Stimulated activated CD4-positive, alpha-beta T cell treated with anti-CD3 and anti-CD28 coated beads, Interleukin-2, amount 100 ng/mL, for 48 hours (primary cell): ENCODE measurements at places on chromosomes 2 and 18.

- no peak for DNase-seq
These were observed 190.7 kb upstream of the CCDC68 start for GRCh38 chr18:55149994-55150393.

DNA sequence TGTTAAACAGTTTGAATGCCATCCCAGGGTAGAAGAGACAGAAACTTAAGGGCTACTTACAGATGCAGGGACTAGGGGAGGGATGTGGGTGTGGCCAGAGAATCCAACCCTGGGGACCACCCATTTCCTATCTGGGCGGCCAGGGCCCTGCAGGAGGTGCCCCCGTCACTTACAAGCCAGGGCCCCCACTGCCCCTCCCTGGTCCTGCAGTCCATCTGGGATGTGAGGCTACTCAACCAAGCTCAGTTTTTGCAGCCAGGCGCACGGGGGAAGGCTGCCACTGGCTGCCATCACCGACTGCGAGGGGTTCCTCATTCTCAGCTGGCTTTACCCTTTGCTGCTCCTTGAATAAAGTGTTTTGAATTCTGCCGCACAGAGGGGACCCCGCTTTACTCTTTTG is 42.1 kb downstream of the RRM2 start:
- no peak for DNase-seq

DNA sequence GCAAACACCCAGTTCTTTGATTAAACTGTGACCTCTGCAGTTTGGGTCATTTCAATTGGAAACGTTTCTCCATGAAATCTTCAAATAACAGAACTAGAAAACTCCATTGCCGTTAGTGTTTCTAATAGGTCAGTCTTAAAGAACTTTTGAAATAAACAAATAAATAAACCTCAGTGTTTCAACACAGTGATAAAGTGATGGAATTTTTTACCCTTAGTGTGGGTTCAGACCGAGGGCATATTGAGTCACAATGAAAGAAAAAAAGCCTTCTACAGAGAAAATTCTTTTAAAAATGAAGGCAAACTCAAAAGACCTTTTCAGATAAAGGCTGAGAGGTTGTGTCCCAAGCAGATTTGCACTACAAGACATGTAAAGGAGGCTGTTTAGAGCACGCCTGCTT is 149.6 kb downstream of the NCKAP5 start:
- no peak for DNase-seq

- DNase-seq, result no peak
These were observed 137.7 kb downstream of the TANC1 start for GRCh38 chr2:159106109-159106508.

DNA sequence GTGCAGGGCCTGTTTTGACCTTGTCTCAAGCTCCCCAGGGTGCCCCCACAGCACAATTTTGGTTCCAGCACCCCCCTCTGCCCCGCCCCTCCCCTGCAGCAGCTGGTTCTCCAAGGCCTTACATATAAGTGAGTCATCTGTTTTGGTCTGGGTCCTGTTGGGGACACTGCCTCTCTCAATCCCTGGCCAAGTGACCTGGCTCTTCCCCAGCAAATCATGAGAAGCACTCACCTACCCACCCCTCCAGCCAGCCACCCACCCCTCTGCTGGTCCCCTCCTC is 90.5 kb downstream of the INHBB start:
- no peak for DNase-seq

DNA sequence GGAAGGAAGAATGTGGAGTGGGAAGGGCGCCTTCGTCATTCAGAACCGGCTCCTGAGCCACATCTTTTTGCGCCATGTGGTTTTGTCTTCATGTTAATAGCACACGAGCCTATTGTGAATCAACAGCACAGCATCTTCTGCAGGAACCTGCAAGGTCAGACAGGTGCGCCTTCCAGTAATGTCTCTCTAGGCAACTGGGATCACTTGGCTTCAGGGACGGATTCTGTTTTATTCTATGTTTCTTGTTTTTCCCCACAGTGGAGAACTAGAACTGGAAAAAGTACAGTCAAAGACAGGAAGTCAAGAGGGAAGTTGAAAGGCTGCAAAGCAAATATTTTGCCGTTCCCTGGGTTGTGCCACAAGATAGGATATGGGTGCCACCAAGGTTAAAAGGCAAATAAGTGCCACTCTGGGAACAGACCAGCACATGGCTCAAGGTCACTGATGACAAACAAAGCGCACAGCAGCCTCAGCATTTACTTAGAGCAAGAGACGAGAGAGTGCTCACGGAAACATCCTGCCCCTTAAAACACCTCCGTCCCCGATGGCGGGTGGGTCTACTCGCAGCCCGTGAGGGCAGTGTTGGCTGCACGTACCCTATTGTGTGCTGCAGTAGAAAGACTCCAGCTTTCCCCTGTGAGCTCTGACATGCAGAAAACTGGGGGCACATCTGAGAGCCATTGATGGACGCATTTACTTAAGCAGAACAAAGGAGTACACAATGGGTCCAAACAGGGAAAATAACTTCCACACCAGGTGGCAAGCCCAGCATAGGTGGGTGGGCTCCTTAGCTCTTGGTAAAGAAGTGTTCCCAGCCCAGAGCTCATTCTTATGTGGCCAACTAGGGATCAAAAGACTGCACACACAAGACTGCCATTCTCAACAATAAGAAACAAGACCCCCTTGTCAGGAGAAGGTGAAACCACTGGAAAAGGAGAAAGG is 107.2 kb upstream of the PARD3B start:
- DNase-seq, result no peak

DNA sequence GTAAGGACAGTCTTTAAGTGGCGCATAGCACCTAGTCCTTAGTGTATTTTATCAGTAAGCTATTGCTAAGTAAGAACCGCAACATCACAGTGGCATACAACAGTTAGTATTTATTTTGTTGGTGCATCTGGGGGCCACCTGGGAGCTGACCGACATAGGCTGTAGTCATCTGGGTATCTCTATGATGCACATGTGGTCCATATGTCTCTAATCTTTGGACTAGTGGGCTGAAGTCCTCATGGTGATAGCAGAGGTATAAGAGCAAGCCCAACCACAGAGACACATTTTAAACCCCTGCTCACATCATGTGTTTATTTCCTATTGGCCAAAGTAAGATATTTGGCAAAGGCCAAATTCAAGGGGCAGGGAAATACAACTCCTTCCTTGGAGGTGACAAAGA is 2.9 kb downstream of the CAMKMT start:
- DNase-seq, result no peak

- no peak for DNase-seq
These were observed 324.1 kb downstream of the DLGAP1 start for GRCh38 chr18:4130734-4131719.

- DNase-seq, result no peak
These were observed 13.1 kb downstream of the PID1 start for GRCh38 chr2:229257985-229258384.

GRCh38 chr18:35050028-35050546 is 8.9 kb downstream of the MAPRE2 start:
- no peak for DNase-seq
